ENCODE measurements at places on chromosomes 5 and 9.

DNA sequence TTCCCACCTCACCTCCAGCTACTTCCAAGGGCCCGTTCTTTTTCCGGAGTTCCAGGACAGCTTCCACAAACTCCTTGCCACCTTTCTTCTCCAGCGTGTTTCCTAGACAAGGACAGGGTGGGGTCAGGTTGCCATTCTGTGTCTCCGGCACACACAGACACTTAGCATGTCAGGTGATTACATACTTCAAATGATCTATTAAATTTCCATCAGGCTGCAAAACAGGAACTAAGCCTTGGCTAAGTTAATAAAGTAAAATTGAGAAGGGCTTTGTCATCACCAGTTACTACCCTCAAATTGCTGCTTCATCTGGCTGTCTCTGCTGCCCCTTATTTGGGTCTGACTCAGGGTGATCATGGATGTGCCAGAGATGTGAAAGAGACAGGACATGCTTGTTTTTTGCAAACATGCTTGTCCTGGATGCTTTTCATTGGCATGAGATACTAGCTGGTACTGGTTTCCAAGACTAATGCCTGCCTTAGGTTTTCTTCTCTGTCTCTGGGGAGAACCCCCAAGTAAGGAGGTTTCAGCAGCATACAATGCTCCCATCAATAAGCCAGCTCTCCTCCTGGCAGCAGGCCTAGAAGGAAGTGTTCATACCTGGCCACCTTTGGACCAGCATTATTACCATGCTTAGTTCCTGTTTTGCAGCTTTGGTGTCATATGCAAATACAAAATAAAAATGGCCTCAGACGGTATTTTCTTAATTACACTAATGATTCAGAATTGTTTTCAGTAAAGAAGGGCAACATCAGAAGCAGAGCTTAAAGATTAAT, 52.9 kb downstream of the MACROH2A1 start:
- DNase-seq, result no peak

DNA sequence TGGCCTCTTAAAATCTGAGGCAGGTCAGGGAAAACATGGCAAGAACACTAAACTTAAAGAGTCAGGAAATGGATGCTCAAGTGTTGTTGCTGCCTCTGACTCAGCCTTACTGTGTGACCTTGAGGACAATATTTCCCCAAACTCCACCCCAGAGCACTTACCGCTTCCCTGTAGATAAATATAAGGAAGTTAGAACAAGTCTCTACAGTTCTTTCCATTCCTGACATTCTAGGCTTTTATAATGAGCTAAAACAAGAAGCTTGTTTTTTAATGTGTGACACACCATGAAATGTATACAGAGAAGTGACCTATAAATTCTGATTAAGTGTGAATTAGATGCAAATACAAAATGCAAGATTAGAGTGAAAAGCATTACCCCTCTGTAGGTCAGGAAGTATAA, 129.3 kb downstream of the GRIA1 start:
- no peak for DNase-seq

- DNase-seq, result no peak
Measured at GRCh38 chr5:6574537-6575245, 58.2 kb downstream of the NSUN2 start.

GRCh38 chr9:127635201-127635735, 23.2 kb downstream of the STXBP1 start:
- peak; percentile 87 for DNase-seq

DNA sequence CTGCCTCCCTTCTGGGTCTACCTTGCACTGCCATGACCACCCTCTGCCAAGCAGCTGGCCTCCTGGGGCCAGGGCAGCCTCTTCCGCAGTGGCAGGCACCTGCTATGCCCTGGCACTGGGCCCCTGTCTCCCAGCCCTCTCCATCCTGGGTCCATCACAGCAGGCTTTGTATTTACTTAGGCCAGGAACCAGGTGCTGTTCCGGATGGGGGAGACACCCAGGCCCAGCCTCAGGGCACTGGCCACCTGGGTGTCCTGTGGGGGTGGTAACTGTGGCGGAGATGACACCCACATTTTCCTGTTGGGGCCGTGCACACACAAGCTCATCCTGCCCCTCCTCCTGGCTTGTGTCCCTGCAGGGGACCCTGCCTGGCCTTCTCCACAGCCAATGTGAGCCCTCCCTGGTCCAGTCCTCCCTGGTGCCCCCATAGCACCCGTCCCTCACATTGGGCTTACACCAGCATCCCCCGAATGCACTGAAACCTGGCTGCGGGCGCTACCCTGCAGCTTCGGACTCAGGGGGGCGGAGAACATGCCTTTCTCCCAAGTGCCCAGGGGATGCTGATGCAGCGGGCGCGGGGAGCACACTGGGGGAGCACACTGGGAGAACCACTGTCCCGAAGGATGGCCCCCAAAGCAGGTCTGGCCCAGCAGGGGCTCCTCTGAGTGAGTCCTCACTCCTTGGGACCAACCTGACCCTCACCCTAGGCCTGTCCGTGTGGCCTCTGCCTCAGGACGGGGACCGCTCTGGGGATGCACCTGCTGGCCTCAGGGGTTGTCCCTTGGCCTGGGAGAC, 17.9 kb downstream of the FAM163B start:
- DNase-seq, result no peak

DNA sequence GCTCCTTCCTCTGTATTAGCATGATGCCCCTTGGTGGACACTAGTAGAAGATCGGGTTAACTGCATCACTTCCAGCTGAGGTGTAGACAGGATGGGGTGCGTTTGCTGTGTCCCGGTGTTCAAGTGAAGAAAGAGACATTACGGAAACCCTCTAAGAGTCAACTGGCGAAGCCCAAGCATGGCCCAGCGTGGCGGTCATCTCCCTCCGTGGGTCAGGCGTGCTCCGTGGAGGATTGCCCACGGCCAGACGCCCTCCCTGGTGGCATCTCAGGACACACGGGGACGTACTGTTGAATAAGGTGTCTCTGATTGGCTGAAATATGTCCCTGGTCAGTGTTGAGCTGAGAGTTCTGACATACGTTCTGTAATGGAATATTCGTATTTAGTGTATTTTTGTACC, 119.5 kb upstream of the CACNA1B start:
- DNase-seq, result no peak

DNA sequence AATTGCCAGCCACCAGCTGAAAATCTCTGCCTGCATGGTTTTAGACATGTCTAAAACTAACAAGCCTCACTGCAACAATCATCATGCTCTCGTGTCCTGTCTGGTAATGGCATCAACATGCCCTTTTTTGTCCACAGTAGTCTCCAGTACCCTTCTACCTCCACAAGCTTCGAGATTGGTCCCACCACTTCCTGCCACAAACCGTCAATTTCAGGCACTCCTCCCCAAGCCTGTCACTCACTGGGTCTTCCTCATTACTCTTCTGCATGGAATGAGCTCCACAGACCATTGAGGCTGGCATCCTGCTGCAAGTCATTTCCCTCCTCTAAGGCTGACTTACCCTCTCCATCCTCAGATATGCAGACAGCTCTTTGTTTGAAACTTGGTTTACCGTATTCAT, 9.0 kb downstream of the LPAR1 start:
- no peak for DNase-seq

- DNase-seq, result no peak
Measured at GRCh38 chr9:78236551-78236910, 656 bp downstream of the CEP78 start.

- no peak for DNase-seq
Measured at GRCh38 chr5:129622531-129622930, 125.4 kb upstream of the MINAR2 start.

DNA sequence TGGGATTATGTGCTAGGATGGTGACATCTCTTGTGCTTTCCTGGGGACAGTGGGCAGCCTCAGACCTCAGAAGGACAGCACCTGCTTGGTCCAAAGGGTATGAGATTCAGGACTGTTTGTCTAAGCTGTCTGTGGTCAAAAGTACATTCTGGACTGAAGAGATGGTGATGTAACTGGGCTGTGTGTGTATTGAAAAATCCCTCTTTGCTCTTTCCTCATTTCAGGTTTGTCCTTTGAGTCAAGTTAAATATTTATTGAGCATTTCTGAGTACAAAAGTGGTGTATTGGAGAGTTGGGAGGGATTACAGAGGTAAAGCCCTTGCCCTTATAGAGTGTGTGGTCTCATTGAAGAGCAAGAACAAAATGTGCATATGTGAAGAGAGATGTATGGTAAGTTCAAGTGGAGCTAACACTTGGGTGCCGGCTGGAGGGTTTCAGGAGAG, 46.7 kb downstream of the RCL1 start:
- DNase-seq, result no peak

GRCh38 chr9:107208121-107208520, 75.0 kb upstream of the RAD23B start:
- no peak for DNase-seq

DNA sequence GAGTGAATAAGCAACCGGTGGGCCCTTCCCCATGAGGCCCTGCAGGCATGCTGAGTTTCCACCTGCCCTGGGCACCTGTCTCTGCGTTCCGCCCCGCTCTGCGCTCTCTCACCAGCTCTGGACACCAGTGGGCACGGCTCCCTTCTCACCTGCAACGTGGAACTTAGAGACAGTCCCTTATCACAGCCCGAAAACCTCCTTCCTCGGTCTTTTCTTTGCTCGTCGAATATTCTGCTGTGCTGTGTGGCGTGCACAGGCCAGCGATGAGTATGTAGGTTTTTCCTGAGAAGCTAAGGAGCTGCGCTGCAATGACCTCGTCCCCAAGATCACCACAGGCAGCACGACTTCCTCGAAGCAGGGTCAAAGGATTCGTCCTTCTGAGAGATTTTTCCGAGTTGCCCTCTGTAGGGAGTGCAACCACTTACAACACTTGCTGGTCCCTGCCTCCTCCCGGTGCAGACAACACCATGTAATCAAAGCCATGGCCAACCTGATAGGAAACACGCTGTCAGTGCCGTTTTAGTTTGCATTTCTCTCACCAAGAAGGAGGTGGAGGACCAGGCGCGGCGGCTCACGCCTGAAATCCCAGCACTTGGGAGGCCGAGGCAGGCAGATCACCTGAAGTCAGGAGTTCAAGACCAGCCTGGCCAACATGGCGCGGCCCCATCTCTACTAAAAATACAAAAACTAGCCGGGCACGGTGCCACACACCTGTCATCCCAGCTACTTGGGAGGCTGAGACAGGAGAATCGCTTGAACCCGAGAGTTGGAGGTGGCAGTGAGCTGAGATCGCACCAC, 27.2 kb upstream of the NOTCH1 start:
- no peak for DNase-seq

GRCh38 chr5:136032564-136032963, 3.8 kb downstream of the TGFBI start:
- DNase-seq, result no peak

GRCh38 chr9:20642045-20642444, 19.7 kb upstream of the MLLT3 start:
- DNase-seq, result no peak

DNA sequence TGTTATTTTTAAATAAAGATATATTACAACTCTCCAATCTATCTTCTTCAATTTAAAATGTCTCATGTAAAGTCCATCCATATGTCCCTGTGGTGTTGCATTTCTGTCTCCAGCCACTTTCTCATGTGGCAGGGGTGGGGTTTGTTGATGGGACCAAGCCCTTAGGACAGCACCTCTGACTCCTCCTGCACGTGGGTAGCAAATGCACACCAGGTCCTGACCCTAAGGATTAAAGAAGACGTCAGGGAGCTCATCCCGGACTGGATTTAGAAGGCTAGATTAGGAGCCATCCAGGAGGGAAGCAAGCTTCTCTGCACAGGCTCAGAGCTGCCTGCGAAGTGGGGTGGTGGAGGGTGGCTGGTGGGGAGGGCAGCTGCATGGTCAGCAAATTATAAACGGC, 38.9 kb upstream of the FAM120AOS start:
- DNase-seq, result no peak

- no peak for DNase-seq
Measured at GRCh38 chr9:76521244-76521681, 62.3 kb downstream of the GCNT1 start.

GRCh38 chr9:132637351-132637750, 32.4 kb downstream of the DDX31 start:
- no peak for DNase-seq

Data from posterior cingulate gyrus (tissue), 11 donors.